HCEC 1CT (cell line): ENCODE measurements at places on chromosomes 5 and 9.

- DNase-seq, result no peak
Observed at GRCh38 chr9:110785166-110785565, 116.6 kb downstream of the MUSK start.

DNA sequence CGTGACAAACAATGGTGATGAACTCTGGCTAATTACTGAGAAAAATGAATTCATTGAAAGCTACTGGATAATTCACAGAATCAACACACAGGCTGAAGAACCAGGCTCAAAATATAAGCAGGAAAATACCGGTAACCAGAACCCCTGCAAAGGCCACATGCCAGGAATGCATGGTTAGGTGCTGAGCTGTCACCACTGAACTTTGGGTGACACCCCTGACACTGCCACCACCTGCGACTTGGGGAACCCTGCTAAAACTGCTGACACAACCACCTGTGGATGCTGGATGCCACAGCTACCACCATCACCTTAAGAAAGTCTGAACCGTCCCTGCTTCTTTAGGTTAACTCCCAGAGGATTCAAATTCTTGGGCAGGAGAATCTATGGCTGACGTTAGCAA, 72.0 kb upstream of the NR4A3 start:
- DNase-seq, result no peak

DNA sequence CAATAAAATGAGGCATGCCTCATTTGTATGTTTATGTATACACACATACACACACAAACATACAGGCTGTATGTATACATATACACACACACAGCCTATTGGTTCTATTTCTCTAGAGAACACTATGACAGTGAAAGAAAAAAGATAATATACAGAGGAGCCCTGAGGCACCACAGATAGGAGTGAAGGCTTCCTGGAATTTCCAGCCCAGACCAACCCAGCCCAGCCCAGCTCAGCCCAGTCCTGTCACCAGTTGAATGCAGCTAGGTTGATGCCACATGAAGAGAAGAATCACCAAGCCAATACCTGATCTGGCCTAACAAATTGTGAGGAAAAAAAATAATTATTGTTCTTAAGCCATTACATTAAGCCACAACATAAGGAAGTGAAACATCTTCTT, 126.9 kb upstream of the PDE4D start:
- DNase-seq, result no peak

DNA sequence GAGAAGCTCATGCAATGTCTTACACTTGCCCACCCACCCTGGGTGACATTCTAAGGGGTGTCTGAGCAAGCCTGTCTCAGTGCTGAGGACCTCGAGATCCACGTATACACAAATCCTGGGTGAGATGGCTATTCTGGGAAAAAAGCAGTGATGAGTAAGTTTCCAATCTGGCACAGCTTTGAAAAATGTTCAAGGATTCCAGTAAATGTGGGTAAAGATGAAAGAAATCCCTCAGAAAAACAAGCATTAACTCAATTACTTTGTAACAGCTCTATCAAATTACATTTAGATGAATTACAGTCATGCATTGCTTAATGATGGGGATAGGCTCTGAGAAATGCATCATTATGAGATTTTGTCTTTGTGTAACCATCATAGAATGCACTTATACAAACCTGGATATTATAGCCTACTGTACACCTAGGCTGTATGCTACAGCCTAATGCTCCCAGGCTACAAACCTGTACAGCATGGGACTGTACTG, 26.9 kb downstream of the GOLM1 start:
- DNase-seq, result no peak

- DNase-seq, result peak; percentile 47
Observed at GRCh38 chr9:120742951-120743416, 28.7 kb upstream of the MEGF9 start.

DNA sequence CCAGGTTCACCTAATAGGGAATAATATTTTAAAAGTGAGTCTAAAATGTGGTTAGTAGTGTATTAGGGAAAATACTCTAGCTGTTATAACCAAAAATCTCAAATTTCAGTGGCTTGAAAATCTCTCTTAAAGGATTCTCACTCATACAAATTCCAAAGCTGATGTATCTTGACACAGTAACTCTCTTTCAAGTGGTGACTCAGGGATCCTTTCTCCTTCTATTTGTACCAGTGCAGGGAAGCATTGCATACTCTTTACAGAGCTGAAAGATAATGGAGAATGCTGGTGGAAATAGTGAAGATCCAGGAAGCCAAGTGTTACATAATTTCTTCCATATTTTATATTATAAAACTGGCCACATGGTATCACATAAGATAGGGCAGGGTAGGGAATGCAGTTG, 560.2 kb upstream of the CDH9 start:
- peak; percentile 29 for DNase-seq

DNA sequence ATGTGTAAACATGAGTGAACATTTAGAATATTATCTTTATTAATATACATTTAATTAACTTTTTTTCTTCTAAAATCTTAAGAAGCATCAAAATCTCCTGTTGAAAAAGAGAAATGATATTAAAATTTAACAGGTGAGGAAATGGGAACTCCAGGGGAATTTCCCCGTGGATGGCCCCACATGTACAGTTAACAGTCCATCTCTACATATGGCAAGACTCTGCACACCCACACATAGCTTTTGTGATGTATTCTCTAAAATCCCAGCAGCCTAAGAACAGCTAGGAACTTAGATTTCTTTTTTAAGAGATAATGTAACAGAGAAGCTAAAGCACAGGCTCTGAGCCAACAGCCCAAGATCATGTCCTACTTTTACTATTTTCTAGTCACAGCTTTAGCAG, 556.3 kb upstream of the RGMB start:
- no peak for DNase-seq

- no peak for DNase-seq
Observed at GRCh38 chr5:157196045-157196444, 15.4 kb downstream of the ITK start.

- DNase-seq, result no peak
Observed at GRCh38 chr9:126002476-126003350, 255.5 kb downstream of the PBX3 start.

DNA sequence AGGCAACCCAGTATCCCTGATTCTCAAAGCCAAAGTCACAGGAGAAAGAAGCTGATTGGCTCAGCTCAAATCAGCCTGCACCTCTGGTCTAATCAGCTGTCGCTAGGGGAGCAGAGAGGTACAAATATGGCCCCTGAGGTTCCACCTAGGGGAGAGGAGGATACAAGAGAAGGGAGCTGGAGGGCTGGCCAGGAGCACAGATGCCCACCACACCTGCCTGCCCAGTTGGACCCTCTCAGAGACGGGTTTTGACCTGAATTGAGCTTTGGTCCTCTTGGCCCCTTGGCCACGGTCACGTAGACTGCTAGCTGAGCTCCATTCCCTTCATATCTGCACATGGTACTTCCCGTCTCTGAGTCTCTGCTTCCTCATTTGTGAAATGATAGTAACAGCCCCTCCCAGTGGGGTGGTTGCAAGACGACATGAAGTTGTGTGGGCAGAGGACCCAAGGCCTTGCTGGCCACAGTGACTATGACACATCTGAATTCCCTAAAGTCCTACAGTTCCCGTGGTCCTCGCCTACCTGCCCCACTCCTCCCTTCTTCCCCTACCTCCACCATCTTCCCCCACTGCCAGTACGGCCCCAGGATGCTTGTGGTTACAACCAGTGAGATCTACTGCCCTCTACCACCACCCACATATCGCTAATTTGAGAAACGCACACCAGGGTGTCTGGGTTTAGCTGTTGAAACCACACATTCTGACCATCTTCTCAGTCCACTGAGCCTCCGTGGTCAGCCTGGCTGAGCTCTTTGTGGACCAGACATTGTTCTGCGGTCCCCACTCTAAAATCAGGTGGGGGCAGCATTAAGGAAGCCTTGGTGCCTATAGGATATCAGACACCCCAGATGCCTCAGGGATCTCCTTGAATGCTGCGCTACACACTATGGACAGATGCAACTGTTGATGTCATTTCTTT, 60.3 kb upstream of the NEK6 start:
- no peak for DNase-seq

DNA sequence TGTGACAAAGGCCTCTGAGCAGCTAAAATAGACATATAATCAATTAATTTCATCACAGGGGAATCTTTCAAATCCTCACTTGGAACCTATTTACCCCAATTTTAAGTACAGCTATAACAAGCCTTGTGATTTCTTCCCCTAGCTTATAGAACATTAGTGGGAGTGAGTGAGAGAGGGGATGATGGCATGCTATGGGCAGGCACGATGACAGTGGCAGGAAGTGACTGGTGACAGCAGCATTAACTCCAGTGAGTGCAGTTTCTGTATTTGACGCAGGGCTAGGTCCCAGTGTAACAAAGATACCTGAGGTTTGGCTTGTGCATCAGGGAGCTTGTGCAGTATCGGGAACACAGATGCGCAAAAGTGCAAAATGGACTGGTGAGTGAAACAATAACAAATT, 54.1 kb downstream of the NPR3 start:
- DNase-seq, result no peak

DNA sequence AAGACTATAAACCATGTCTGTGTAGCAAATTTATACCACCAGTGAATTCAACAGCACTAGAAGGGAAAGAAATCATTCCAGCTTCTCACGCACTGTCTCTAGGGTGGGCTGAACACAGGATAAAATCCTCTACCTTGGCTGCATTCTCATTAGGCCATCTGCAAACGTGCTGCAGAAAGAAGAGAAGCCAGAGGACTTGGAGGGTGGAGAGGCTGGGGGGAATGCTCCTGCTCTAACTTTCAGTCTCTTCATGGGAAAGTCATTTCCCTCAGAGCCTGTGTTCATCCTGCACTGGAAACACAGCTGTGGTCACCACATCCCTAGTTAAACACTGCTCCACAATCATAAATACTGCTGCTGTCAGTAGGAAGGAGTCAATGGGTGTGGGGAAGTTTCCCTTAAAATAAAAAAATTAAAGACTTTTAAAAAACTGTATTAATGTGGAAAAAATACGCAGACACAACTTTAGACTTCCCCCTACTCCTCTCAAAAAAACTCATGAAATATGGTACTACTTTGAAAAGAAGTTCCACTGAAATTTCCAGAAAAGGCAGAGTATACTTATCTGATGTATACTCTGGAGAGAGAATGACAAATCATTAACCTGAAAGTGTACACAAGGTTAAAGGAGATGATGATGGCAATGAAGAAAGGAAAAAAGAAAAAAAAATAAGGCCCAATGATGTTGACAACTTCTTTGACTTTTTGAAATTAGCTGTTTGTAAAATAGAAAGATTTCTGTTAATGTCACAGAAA, 46.8 kb downstream of the LHFPL2 start:
- peak; percentile 47 for DNase-seq

DNA sequence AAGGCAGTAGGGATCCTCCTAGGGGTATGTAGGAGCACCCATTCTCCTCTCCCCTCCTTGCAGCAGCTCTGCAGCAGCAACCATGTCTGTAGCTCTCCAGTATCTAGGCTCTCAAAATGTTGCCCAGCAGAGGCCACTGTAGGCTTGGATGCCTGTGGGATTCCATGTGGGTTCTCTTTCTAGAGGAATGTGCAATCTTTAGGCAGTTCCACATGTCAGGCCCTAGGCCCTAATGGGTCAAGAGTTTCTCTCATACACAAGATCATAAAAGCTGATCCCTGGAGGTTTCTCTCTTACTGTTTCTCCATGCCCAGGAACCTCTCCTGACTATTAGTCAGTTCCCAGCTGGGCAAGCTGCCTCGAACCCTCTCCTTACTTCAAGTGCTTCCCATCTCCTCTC, 215.8 kb downstream of the FRMD3 start:
- no peak for DNase-seq

- DNase-seq, result no peak
Observed at GRCh38 chr9:80177949-80178480, 606.2 kb downstream of the TLE4 start.
